Suppressor macrophage treated with lipopolysaccharide for 1 hour (primary cell): ENCODE measurements at places on chromosomes 2 and 18.

DNA sequence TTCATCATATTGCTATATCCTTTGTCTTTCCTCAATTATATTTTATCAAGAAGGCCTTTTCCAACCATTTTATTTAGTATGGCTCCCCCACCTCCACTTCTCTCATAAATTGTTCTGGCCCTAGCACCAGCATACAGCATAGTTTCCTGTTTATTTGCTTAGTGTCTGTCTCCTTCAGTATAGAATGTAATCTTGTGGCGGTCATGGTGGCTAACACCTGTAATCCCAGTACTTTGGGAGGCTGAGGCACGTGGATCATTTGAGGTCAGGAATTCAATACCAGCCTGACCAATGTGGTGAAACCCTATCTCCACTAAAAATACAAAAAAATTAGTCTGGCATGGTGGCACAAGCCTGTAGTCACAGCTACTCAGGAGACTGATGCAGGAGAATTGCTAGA is 39.6 kb upstream of the CLASP1 start:
- DNase-seq, result no peak

DNA sequence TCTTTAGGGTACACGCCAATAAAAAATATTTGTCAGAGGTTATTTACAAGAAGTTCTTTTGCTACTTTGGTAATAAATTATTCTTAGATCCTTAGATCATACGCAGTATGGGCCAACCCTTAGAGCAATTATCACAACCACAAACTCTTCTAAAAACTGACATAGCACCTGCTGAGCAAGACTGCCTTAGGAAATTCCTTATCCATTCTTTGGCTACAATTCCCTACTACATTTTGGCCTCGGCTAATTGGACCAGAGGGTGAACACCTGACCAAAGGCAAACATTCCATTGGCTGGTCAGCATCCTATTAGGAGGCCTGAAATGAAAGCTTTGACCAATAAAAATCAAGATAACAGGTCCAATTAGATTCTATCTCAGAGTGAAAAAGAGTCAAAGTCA is 147.6 kb upstream of the CCDC68 start:
- no peak for DNase-seq

- DNase-seq, result no peak
Measured at GRCh38 chr2:235471186-235471747, 22.6 kb upstream of the AGAP1 start.

- peak; percentile 0 for DNase-seq
Measured at GRCh38 chr2:39881948-39882347, 102.9 kb upstream of the THUMPD2 start.

GRCh38 chr18:73785300-73785699 is 362.3 kb downstream of the FBXO15 start:
- no peak for DNase-seq

- DNase-seq, result no peak
Measured at GRCh38 chr2:109630441-109631430, 16.6 kb downstream of the SOWAHC start.

- DNase-seq, result peak; percentile 91
Measured at GRCh38 chr2:144518748-144519596, 947 bp downstream of the ZEB2 start.

DNA sequence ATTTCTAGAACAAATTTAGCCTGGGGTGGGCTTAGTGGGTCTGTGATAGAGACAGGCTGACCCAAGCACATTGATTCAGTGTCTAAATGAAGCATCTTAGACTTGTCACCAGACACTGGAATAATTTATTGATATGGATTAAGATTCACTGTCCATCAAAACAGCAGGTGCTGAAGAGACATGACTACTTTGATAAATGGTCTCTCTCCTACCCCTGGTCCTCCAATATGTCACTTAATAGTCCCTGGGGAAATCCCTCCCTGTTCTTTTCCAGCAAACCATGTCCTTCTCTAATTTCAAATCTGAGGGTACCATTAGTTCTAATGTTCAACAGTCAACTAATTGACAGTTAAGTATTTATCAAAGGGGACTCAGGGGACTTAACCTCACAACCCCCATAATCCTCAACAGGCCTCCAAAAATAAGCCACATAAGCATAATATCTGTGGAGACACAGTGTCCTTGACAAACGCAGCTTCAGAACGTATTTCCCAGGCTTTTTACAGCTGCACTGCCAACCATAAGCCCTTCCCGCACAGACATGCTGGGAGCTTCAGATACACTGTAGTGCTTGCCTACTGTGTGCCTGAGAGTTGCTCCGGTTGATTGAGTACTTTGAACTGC is 391.0 kb downstream of the THSD7B start:
- DNase-seq, result no peak

DNA sequence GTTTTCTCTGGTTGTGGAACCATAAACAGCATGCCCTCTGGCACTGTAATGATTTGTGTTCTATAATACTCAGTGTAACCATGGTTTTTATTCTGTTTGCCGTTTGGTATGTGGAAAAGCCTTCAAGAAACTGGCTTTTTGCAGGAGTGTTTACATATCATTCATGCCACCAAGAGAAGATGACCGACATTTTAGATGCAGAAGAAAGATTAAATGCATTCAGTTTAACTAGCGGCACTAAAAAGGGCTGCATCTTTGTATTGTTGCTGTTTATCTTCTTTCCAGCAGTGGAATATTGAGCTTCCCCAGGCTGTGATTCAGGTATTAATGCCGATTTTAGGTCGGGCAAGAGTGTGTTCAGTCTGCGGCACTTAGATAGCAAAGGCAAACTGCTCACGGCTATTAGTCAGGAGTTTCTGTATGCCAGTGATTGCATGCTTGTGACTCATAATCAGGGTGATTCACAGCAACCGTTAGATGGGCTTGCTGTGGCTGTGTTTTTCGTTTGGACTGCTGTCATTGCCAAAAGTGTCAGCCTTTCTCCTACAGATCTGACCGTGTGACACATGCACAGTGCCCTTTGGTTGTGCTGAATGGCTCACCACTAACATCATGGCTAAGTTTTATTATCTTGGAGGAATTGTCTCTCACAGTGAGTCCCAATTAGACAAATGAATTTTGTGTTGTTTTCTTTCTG is 479.7 kb downstream of the PARD3B start:
- peak; percentile 16 for DNase-seq

DNA sequence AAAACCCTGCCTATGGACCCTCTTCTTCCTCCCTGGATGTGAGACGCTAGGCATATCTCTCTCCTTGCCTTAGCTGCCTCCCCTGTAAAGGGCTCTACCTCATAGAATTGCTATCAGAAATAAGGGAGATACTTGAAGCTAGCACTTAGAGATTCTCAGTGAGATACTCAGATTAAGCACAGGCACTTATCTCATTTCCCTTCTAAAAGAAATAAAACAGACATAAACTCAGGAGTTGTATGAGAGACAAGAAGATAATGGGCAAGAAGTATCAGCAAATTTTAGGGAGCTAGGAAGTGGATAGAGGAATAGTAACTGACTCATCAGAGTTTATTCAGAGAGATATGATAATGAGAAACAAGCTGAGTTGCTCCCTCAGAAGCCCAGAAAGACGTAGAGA is 131.0 kb downstream of the SP3 start:
- DNase-seq, result no peak
